Adrenal gland (tissue), 19 donors: ENCODE measurements at places on chromosomes 4 and X. TPM values are rescaled to one million over a fixed set of nuclear protein-coding genes. Genes with fewer than 3 reads are reported as not detected.

The RNF128 gene
- polyA plus RNA-seq = 7.2 TPM

The USP17L25 gene
- polyA plus RNA-seq = not detected

The RBPJ gene
- 49.0 TPM for polyA plus RNA-seq

The TEX13B gene
- not detected for polyA plus RNA-seq

The USP11 gene
- 57.8 TPM for polyA plus RNA-seq

The NUDT10 gene
- polyA plus RNA-seq = 2.1 TPM

The MAGED4B gene
- 3.4 TPM for polyA plus RNA-seq

The SPATA18 gene
- polyA plus RNA-seq = 5.6 TPM

The MAGEC1 gene
- polyA plus RNA-seq = not detected

The SERTM2 gene
- polyA plus RNA-seq = 0.03 TPM

The ETDA gene
- polyA plus RNA-seq = not detected

The CNGA1 gene
- polyA plus RNA-seq = 0.84 TPM

The ARX gene
- not detected for polyA plus RNA-seq

The CRMP1 gene
- polyA plus RNA-seq = 9.3 TPM

The ZCCHC18 gene
- 1.6 TPM for polyA plus RNA-seq

The NPY2R gene
- 0.03 TPM for polyA plus RNA-seq

The PPEF2 gene
- not detected for polyA plus RNA-seq

The GC gene
- 0.03 TPM for polyA plus RNA-seq

The PQBP1 gene
- polyA plus RNA-seq = 316 TPM

The CACNA1F gene
- polyA plus RNA-seq = 0.24 TPM

The VSIG4 gene
- 65.6 TPM for polyA plus RNA-seq

The GK gene
- polyA plus RNA-seq = 7.2 TPM
